ENCODE measurements at places on chromosomes 5 and 9.

DNA sequence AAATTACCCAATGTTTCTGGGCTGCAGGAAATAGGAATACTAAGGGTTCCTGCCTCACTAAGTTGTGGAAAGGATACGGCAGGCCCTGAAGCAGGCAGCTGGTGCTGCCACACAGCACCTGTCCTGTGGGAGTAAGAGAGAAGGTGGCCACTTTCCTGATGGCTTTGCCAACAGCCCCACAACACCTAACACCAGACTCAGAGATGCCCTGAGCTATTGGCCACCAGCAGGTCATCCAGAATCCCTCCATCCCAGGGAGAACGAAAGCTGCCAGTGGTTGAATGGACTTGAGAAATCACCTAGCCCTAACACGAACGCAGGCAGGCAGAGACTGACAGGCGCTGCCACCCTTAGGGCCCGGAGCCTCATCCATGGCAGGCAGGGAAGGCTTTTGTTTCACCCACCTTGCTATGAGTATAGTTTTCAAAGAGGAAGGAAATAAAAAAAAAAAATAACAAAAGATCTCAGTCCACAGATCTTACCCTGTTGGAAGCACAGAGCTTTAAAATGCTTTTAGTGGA is 82.2 kb downstream of the DCP2 start:
- no peak for DNase-seq

- DNase-seq, result no peak
Observed at GRCh38 chr5:135251093-135251492, 147.9 kb downstream of the MACROH2A1 start.

DNA sequence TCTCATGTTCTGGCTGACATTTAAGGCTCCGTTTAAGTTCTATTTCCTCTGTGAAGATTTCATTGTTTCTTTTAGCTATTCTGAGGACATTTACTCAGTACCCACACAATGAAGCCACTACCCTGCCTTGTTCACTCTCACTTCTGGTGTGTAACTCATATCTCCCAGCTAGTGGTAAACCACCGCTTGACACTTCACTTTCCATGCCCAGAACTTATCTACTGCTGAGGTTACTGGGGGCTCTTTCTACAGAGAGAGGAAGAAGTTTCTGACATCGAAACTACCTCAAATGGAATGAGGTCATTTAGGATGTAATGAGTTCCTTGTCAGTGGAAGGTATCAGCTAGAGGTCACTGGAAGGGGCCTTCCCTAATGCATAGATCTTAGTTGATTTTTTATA is 501.5 kb downstream of the DMAC1 start:
- no peak for DNase-seq

DNA sequence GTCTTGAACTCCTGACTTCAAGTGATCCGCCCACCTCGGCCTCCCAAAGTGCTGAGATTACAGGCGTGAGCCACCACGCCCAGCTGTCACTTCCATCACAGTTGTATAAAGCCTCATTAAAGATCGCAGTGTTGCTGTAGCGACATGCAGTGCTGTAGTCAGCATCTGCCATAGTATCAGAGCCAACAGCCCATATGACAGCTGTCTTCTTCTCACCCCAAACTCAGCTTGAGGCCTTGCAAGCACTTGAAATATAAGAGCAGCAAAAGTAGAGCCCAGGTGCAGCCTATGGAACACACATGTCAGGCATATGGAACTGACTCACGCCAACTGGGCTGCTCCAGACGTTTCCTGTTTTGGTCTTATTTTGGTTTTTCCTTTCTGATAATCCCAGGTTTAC is 167.8 kb downstream of the TRIO start:
- no peak for DNase-seq

Measured in CMK (cell line).